ENCODE measurements at places on chromosomes 4 and X. TPM values are rescaled to one million over a fixed set of nuclear protein-coding genes. Genes with fewer than 3 reads are reported as not detected.

USP17L22 gene
- total RNA-seq = not detected

BEX5 gene
- total RNA-seq = not detected

MAGEE2 gene
- total RNA-seq = not detected

PWWP3B gene
- 0.15 TPM for total RNA-seq

Measured in bronchus fibroblast of lung (primary cell).